ENCODE measurements at places on chromosomes 1 and 21.

GRCh38 chr1:27491748-27492700 lies 2.1 kb upstream of the WASF2 start:
- DNase-seq, result no peak

- DNase-seq, result no peak
Observed at GRCh38 chr21:25539606-25540005, 67.7 kb downstream of the MRPL39 start.

- DNase-seq, result no peak
Observed at GRCh38 chr21:45460611-45461368, 55.8 kb downstream of the COL18A1 start.

DNA sequence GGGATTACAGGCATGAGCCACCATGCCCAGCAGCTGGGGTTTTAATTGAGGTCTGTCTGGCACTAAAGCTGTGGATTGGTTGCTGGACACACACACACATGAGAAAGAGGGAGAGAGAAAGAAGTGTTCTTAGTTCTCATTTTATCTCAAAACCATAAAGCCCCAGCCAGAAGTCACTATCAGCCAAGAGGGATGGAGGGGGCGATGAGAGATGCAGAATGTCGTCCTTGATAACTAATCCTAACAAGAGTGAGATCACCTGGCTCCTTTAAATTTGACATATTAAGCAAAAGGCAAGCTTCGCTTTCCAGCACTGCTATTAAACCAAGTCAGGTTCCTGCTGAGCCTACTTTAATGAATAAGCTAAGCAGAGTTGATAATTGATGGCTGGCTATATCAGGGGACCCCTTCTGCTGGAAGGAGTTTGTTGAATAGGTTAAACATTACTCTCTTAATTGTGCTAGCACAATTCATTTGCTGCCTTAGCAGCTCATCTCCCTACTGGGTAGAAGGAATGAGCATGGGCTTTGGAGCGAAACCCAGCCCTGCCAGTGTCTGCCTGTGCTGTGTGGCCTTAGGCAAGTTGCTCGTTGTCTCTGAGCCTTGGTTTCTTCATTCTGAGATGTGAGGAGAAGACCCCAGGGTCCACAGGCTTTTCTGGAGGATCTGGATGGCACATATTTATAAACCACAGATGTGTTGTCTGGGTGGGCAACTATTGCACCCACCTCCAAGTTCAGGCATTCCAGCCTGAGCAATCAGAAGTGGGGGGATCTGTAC lies 50.8 kb downstream of the ALPL start:
- DNase-seq, result no peak

DNA sequence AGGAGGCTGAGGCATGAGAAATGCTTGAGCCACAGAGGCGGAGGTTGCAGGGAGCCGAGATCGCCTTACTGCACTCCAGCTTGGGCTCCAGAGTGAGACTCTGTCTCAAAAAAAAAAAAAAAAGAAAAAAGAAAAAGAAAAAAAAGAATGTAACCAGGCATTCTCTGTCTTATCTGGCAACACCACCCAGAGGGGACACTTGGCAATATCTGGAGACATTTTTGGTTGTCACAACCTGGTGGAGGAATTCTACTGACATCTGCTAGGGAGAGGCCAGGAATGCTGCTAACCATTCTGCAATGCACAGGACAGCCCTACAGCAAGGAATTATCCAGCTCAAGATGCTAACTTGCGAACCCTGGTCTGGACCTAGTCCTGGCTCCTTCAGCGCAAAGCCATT lies 2.3 kb upstream of the CNR2 start:
- DNase-seq, result no peak

- DNase-seq, result no peak
Observed at GRCh38 chr1:76140227-76140626, 65.7 kb downstream of the ST6GALNAC3 start.

DNA sequence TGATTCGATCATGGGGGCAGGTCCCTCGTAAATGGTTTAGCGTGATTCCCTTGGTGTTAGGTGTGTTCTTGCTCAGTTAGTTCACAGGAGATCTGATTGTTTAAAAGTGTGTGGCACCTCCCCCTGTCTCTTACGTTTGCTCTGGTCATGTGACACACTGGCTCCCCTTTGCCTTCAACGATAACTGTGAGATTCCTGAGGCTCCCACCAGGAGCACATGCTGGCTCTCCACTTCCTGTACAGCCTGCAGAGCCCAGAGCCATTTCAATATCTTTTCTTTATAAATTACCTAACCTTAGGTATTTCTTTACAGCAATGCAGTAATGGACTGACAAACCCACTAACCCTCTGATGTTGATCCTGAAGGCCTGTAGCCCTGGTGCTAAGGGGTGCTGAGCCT lies 141.9 kb downstream of the FCRL5 start:
- no peak for DNase-seq

- no peak for DNase-seq
Observed at GRCh38 chr1:2061065-2061778, 11.0 kb downstream of the PRKCZ start.

DNA sequence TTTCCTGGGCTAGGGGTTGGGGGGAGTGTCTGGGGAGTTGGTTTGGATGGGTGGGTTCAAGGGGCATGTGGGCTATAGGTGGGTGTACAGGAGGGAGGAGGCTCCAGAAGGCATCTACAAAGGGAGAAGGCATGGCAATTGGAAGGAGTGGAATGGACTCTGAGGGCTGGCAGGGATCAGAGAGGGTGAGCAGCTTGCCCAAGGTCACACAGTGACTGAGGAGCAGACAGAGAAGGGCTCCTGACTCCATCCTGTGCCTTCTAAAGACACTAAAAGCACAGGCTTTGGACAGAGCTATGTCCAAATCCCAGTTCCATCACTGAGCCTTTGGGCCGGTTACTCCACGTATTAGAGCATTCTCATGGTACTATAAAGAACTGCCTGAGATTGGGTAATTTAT lies 151.8 kb downstream of the PTPRU start:
- no peak for DNase-seq

DNA sequence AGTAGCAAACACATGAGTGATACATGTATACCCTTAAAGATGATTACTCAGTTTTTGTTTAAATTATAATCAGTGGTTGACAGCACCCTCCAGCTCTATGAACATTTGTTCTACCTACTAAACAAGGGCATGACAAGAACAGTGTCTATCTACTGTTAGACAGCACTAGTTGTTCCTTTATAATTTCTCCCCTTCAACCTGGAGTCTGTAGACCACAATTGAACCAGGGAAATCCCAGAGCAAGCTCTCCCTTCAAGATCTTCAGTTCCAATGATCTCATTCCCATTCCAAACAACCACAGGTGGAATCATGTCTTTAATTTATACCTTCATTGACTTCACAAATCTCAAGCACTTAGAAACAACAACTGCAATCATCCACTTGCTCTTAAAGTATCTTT lies 216.1 kb downstream of the HHIPL2 start:
- no peak for DNase-seq

- DNase-seq, result no peak
Observed at GRCh38 chr1:216731562-216731961, 8.3 kb upstream of the ESRRG start.

GRCh38 chr1:180027949-180028445 lies 73.4 kb downstream of the CEP350 start:
- DNase-seq, result no peak
